Stimulated activated CD4-positive, alpha-beta T cell treated with anti-CD3 and anti-CD28 coated beads, Interleukin-1b, Interleukin-23, amount 100 ng/mL, for 1 hour (primary cell): ENCODE measurements at places on chromosomes 3 and 15.

GRCh38 chr15:57505949-57506391 lies 85.7 kb upstream of the MYZAP start:
- no peak for DNase-seq

DNA sequence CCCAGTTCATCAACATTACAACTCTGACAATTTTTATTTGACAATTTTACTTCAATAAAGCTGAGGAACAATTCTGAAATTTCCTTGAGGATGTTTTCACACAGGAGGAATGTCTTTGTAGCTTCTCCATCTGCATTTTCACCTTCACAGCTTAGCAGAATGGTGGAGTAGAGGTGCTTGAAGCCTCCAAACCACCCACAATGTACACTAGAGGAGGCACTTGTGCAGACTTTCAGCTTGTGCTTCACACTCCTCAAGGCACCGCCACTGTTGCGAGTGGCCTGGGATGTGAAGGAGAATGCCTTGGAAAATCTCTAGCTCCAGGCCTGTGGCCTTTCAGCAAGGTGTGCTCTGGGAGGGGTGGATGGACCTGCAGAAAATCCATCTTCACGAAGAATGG lies 181.9 kb downstream of the EPHB1 start:
- DNase-seq, result no peak

- DNase-seq, result no peak
These were observed 7.3 kb upstream of the ITIH3 start for GRCh38 chr3:52787246-52787645.

DNA sequence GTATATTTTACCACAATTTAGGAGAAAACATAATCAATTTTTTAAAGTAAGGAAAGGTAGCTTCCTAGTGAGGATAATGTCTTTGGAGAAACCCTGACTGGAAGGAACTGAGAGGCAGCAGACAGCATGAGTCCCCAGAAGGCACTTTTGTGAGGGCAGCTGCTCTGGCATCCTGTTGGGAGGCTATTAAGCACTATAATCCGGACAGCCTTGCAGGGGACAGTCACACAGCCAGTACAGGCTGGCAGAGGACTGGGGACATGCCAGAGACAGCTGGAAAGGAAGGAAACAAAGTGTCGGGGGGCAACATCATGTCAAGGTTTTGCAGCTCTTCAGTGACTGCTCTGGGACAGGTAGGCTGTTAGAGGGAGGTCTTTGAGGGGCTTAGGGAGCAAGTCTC lies 15.7 kb downstream of the ACAN start:
- DNase-seq, result no peak

DNA sequence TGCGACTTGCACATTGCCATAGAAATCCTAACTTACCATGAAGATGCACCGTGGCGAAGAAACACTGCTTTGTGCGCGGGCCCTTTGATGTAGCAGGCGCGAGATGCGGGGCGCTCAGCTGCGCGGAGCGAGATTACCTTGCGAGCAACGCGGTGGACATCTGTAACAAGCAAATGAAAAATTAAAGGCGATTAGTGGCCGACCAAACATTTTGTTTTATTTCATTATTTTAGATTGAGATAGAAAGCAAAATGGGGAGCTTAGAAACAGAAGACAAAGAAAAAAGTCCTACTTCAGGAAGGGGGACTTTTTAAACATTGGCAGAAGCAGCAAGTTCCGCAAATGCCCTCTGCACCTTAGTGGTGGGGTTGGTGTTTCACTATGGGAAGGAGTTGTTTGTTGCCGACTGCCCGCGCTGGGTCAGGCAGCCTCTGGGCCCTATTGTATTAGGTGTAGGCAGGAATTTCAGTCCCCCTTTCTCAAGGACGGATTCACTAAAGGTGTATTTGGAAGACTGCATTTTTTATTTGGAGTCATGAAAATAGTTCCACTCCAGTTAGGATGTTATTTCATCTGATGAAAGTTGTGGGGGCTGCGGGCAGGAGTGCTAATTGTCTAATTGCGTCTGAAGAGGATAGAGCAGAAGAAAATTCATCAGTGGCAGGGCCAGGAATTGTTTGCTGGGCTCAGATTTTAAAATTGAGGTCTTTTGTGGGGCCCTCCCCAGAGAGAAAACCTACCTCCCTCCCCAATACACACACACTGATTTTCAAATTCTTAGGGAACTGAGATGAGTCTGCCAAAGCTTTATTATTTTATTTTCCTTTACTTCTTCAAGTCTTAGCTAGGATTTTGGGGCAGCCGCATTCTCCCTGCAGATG lies 17.4 kb downstream of the ZIC4 start:
- no peak for DNase-seq

DNA sequence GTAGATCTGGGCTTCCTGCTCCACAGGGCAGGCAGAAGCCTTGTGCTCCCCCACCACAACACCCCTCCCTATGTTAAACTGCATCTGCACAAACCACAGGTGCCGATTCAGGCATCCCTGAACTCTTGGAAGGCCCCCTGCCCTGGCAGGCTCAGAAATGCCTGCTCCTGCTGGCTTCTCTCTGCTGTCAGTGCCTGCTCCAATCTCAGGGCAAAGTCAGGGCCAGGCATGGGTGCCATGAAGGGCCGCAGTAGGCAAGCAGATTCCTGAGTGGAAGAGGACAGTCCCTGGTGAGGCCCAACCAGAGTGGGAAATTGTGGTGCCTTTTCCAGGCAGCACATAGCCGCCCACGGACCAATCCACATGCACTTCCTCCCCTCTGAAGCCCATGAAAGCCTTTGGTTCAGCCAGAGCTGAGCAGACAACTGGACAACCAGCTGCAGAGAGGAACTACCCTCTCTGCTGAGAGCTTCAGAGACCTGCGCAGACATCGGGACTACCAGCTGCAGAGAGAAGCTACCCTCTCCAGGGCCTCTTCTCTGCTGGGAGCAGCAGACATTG lies 13.6 kb downstream of the PRR20G start:
- no peak for DNase-seq

GRCh38 chr15:50206020-50206419 lies 24.0 kb downstream of the SLC27A2 start:
- DNase-seq, result no peak

DNA sequence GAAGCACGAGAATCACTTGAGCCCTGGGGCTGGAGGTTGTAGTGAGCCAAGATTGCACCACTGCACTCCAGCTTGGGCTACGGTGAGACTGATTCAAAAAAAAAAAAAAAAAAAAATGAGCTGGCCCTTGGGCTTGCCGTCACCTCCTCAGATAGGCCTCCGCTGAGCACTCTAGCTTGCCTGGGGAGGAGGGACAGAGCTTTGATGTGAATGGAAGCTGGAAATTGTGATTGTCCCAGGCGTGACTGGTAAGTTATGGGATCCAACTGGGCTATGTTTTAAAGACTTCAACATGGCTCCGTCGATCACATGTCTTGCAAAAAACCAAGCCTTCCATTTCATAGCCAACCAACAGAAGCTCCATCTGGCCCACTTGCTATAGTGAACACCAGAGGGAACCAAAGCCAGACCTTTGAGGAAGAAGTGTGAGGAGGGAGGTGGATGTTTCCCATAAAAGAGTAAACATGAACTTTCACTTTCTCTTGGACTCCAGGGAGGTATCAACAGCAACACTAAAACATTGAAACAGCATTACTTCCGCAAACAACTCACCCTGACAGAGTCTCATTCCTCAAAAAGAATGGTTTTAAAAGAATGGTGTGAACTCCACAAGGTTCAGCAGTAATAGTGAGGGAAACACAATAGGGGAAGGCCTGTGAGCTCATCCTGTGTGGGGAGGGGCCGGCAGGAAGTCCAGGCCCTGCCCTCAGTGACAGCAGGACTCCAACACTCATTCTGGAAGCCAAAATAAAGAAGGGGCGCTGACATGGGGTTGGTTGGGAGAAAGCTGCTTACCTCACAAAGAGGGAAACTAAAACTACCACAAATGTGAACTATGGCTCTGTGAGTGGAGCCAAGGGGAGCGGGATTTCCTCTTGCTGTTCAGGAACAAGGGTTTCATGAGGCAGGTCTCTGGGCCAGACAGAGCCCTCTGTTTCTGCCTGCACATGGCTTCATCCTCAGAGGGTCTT lies 59.2 kb upstream of the IL12A start:
- DNase-seq, result no peak

GRCh38 chr15:59556380-59556779 lies 55.2 kb upstream of the GCNT3 start:
- no peak for DNase-seq
